Naive thymus-derived CD4-positive, alpha-beta T cell (primary cell): ENCODE measurements at places on chromosomes 4 and X.

GRCh38 chr4:108314900-108315589, 146.3 kb upstream of the LEF1 start:
- peak; percentile 45 for DNase-seq

- DNase-seq: no peak
Observed at GRCh38 chrX:114332766-114333165, 251.1 kb upstream of the HTR2C start.

DNA sequence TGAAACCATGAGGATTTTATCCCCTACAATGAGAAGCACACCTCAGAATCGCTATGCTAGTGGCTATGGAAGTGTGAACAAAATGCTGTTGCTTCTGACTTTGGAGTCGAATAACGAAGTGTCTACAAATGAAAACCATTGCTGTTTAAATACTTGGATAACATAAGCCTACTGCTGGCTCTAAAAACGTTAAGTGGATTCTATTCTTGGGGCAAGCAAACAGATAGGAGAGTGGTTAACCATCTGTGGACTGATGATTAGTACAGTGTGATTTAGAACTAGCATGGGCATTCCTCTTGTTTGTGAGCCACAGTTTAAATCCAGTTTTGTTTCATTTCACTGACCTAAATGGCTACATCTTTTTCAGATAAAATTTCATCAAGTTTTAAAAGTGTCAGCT, 109.7 kb upstream of the PNPLA4 start:
- no peak for DNase-seq

- DNase-seq: no peak
Observed at GRCh38 chr4:39898015-39898414, 79.7 kb downstream of the PDS5A start.

DNA sequence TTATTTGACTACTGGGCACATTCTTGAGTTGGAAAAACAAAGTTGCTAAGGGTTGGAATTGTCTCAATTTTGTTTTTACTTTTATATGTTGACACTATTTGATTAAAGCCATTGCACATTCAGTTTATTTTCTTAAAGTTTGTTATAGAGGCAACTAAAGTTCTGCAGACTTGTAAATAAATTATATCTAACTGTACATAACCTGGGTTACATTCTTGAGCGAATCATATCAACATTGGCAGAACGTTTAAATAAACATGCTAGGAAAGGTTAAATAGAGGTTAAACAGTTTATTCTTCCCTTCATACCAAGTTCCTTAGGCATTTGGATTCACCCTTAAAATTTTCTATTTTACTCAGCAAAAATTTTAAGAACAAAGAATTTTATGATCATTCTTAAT, 74.5 kb downstream of the UCHL1 start:
- no peak for DNase-seq

GRCh38 chr4:76108467-76109181, 34.1 kb downstream of the ART3 start:
- DNase-seq: no peak

DNA sequence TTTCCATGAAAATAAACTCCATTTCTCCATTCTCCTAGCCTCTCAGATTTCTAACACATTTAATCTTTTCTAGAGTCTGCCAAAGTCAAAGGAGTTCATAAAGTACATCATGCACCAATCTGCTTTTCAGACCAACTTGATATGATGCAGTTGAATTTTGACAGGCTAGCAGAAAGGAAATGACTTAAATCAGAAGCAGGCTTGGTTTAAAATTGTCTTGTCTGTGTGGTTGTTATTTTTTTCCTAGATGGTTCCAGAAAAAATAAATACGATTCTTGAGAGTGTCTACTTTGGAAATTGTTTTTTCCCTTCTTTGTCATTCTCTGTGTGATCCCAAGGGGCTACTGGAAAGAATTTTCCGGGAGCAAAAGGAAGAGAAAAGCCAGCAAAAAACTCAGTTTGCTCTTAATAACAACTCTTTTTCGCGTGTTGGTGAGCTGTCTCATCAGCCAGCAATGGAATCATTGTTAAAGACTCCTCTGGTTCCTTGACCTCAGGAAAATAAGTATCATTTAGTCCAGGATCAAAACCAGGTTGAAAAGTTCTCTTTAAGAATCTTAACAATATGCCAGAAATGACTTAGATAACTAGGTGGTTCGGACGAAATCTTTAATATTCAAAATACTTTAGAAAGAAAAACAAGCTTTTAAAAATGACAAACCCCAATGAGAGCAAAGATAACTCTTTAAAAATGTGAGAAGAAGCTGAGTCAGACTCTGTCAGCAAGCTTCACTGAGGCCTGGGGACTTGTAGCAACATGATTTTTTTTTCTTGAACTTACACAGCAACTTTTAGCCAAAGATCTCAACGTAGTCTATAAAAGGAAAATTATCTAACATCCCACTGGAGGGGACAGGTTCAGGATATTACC, 49.7 kb upstream of the GAB1 start:
- no peak for DNase-seq

DNA sequence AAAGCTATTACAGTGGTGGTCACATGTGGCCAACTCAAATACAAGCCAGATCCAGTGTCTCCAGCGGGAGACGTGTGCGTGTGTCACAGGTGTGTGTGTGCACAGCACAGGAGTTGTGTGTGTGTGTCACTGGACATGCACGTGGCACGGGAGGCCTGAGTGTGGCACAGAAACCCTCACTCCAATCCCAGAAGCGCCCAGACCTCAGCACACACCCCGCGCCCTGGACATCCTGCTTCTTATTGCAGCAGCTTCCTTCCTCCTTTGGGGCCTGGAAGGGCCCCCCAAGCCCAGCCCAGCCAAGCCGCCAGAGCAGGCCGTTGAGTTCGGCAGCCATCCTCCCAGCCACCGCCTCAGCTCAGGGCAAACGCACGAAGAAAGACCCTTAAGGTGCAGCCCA, 37.9 kb downstream of the ACOX3 start:
- DNase-seq: no peak

DNA sequence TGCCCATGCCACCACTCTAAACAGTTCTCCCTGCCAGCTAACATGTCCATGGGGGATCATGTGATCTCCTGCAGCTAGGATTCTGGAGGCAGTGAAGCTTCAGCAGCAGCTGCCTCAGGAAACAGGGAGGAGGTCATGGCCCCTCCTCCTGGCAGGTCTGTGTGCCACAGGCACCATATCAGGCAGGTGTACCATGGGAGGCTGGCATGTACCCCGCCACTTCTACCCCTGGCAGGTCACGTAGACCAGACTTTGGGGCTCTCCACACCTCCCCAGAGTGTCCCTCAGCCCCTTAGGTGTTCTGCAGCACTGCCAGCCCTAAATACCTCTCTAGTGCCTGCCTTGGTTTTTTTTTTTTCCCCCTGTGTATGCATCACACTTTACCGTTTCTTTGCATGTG, 110.5 kb upstream of the FAM47C start:
- DNase-seq: no peak

- no peak for DNase-seq
Observed at GRCh38 chr4:112889199-112889598, 160.3 kb upstream of the ANK2 start.

DNA sequence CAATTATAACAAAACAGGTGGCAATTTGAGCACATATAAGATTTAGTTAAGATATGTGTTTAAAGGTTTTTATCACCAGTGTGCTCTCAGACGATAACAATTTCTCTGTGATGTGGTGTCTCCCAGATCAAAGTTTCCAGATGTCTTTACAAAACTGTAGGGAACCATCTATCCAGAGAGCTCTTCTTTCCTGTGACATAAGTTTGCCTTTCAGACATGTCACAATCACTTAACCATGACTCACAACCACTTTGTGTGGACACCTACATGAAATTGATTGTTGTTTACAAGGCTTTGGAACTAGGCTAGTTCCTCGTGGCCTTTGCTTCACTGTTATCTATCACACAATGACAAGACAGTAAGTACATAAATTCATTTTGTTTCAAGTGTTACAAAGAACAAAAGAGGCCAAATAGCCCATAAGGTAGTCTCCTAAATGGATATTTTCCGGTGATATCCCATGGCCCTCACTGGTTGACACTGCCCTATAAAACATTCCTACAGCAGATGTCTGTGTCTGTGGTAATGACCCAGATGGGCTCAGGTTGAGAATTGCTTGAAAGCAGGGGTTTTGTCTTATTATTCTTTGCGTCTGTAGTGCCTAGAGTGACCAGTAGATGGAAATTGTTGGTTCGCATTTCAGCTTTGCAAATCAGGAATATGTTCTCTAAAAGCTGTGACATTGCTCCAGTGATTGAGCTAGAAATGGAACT, 297.8 kb upstream of the FAM241A start:
- no peak for DNase-seq

DNA sequence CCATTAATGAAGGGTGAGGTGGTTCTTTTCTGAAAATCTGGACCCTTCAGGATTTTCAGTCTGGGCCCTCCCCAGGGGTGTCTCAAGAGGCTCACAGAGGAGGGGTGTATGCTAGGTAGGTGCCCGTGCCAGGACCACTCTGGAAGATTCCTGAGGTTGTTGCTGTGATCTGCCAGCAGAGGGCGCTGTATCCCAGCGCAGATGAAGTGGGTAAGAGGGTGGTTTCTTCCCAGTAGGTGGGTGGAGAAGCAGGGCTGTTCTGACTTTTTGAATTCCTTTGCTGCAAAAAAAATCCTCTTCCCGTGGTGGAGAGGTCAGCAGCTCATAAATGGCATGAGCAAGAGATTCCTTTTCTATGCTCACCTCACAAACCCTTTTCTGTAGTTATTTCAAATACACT, 51.1 kb downstream of the SCML1 start:
- DNase-seq: peak; percentile 58

DNA sequence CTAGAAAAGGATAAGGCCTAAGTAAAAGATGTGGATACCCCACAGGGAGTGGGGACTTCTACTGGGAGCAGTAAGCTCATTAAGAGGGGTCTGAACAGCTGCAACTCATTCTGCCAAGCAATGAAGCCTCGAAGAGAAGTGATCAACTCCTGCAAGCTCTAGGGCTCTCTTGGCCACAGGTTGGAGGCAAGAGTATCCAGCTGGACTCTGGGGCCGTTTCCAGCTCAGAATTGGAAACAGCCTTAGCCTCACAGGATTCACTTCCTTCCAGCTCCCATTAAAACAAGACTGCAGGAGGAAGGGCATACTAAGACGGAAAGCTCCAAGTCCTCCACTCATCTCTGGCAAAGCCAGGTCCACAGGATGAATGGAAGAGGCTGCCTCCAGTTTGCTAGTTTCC, 126.3 kb downstream of the ATG4A start:
- DNase-seq: no peak

DNA sequence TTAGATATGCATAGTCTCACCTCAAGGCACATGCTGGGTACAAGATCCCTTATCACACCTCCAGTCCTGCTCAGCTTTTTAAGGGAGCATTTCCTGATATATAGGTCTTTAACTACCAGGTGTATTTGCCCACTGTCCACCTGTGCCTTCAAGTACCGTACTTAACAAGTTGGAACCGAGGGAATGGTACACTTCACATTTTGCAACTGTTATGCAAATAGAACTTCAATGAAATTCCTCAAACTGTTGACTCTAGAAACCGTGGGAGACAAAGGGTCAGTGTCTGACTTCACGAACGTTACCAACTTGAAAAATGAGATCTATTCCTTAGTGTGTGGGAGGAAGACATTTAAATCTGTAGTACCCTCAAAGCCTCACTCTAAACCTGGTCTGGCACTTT, 5.2 kb downstream of the TRIM2 start:
- no peak for DNase-seq

- no peak for DNase-seq
Observed at GRCh38 chr4:87130985-87131703, 89.3 kb downstream of the KLHL8 start.

DNA sequence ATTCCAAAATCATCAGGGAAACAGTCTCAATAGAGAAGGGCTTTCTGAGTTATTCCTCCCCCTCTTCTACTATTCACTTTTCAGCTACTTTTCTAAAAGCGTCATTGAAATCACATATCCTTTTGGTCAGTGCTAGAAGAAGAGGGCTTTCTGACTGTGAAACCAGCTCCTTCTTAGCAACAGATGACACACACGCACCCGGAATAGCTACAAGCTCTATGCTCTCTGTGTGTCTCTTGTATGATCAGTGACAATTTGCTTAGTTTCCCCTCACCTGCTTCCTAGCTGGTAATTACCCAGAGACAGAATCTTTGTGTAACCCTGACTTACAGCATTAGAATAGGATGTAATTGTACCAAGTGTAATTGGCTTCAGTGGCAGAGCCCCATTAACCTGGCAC, 268.1 kb upstream of the SLITRK2 start:
- no peak for DNase-seq

DNA sequence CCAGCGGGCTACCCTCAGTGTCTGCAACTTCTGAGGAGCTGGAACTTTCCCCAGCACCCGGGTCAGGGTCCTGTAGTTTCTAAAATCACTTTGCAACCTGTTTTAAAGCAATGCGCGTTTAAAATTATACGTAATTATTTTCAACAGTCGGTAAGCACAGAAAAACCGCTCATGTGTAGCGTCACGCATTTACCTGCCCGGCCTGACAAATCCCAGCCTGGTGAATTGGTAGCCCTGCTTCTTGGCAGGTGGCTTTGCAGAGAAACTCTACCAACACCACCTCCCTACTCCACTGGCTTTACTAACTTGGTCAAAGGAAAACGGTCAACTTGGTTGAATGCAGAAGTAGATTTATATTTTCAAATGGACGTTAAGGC, 640 bp downstream of the BANK1 start:
- DNase-seq: peak; percentile 4

- no peak for DNase-seq
Observed at GRCh38 chrX:16842684-16843083, 27.5 kb downstream of the RBBP7 start.

DNA sequence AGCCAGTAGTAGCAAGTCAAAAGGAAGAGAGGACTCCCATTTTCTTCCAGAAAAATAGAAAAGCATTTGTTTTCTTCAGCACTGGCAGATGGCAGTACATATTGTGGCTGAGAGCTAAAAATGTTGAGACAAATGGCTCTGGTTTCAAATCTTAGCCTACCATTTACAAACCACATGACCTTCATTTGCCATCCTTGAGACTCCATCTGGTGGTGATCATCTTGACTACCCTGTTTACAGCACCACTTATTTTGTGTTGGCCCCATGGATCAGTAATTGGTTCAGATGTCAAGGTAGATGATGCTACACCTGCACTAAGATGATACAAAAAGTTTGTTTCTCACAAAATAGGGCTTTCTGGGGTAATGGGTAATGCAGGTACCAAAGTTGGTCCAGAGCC, 951.8 kb upstream of the IGFBP7 start:
- DNase-seq: no peak

GRCh38 chr4:156322592-156322991, 368.9 kb upstream of the CTSO start:
- no peak for DNase-seq

GRCh38 chrX:79082899-79083298, 61.6 kb upstream of the GPR174 start:
- no peak for DNase-seq

DNA sequence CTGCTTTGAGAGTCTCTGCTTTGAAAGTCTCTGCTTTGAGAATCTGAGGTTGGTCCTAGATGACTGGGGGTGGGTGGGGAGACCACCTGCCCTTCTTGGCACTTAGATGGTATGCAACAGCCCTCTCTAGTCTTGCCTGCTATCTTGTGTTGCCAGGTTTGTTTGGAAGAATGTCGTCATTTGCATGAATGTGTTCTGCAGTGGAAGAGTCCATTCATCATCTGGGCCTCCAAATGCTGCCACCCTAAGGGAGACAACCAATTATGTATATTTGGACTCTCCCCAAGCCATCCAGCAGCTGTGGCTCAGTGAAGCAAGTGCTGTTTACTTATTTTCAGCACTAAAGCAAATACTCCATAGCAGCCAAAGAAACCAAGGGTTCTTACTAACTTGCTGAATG, 44.6 kb upstream of the TRPC5OS start:
- no peak for DNase-seq

GRCh38 chr4:128471576-128471975, 184.0 kb upstream of the PGRMC2 start:
- no peak for DNase-seq

GRCh38 chr4:183907871-183908683, 3.0 kb downstream of the STOX2 start:
- no peak for DNase-seq
